Stimulated activated CD8-positive, alpha-beta memory T cell treated with anti-CD3 and anti-CD28 coated beads, Interleukin-4, amount 100 ng/mL, for 1 hour (primary cell): ENCODE measurements at places on chromosomes 6 and 20.

DNA sequence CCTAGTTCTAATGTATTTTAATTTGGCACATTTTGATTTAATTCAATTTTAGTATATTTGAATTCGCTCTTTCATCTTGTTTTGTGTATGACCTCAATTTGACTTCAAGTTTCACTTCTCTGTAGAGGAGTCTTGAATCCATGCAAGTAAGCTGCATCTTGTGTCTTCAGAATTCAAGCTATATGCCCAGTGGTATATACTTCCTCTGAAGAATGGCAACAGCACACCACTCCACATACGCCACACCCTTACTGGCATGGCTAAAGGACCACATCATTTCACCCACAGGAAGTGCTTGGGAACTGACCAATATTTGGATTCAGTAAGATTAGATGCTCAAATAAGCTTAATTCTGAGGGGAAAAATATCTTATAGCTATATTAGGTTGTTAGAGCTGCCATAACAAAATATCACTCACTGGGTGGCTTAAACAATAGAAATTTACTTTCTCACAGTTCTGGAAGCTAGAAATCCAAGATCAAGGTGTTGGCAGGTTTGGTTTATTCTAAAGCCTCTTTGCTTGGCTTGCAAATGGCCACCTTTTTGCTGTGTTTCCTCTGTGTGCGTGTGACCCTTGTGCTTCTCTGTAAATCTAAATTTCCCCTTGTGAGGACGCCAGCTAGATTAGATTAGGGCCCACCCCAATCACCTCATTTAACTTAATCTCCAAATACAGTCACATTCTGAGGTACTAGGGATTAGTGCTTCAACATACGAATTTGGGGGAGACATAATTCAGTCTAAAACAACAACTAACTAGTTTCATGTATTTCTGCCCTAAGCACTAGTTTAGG is 2.8 kb upstream of the ASF1A start:
- DNase-seq: no peak

GRCh38 chr20:63148696-63149095 is 67.2 kb downstream of the YTHDF1 start:
- DNase-seq: no peak

DNA sequence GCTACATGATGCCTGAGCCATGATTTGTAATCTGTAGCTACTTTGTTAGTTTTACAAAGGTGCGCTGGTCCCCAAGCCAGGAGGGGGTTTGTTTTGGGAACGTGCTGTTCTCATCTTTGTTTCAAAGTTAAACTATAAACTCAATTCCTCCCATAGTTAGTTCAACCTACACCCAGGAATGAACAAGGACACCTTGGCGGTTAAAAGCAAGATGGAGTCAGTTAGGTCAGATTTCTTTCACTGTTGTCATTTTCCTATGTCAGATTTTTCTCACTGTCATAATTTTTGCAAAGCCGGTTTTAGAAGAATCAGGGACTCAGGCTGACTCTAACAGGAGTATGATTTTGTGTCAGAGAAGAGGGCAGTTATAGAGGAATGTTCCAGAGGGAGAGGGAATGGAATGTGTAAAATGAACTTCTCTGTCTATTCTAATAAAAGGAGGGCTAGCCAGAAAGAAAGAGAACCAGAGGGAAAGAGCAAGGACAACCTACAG is 2.3 kb upstream of the GMPR start:
- no peak for DNase-seq

GRCh38 chr6:118869350-118869749 is 24.6 kb upstream of the ASF1A start:
- no peak for DNase-seq

GRCh38 chr6:3910106-3910663 is 61.0 kb downstream of the FAM50B start:
- DNase-seq: no peak

DNA sequence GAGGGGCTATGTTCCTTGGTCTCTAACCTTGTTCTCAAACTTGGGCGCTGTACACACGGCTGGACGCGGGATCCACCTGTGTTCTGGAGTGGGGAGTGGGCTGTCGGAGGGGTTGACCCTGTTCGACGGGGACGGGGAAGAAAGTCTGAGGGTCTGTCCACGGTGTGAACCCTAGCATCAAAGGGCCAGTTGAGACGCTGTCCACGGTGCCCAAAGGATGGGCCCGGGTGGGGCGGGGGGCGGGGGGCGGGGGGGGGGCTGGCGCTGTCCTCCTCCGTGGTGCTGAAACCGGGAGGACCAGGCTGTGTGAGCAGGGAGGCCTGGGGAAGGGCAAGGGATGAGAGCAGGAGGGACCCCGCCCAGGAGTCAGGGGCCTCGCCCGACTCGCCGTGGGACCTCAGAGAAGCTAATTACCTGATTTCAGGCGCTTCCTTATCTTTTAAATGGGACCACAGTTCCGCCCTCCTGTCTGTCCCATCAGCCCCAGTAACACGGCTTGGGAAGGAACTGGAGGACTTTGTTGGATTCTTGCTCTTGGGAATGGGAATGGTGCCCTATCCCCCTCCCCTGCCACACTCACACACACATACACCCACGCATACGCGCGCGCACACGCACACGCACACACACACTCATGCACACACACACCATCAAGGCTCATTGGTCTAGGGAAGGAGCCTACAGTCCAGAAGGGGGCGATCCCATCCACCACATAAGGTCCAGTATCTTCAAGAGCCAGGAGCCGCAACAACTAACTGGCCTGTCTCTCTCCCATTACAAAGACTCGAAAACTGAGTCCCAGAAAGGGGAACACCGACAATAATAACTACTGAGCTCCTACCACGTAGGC is 1.0 kb upstream of the VSTM2L start:
- DNase-seq: no peak

- DNase-seq: no peak
Measured at GRCh38 chr20:57553376-57554018, 7.4 kb upstream of the PCK1 start.

- no peak for DNase-seq
Measured at GRCh38 chr6:154460306-154461071, 50.0 kb downstream of the CNKSR3 start.

DNA sequence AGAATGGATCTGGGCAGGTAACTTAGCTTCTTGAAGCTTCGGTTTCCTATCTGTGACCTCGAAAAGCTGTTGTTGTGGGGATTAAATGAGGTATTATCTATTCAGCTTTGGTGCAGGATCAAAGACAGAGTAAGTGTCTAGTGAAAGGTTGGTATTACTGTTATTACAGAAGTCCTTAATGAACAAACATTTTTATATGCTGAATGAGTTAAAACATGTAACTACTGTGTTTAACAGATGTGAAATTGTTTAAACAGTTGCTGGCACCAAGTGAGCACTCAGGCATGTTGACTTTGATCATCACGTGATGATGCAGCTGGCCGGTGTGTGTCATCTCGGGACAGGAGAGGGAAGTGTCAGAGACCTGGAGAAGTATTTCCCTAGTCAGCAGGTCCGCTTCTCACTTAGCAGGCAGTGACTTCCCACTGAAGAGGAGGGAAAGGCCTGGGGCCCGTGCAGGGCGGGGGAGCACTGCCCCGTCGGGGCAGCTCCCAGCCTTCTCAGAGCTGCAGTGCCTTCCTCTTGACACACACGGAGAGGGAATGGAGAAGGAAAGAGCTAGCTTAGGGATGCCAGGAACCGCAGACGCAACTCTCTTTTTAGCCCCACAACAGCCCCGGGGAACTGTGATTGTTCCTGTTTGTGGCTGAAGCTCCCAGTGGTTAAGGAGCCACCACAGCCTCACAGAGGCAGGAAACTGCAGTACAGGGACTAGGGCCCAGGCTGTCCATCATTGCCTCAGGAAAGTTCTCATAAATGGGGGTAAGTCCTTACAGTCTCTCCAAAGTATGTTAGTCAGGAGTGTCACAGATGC is 18.0 kb downstream of the TUBB2A start:
- no peak for DNase-seq

- no peak for DNase-seq
Measured at GRCh38 chr6:88983532-88983931, 20.1 kb upstream of the RNGTT start.

DNA sequence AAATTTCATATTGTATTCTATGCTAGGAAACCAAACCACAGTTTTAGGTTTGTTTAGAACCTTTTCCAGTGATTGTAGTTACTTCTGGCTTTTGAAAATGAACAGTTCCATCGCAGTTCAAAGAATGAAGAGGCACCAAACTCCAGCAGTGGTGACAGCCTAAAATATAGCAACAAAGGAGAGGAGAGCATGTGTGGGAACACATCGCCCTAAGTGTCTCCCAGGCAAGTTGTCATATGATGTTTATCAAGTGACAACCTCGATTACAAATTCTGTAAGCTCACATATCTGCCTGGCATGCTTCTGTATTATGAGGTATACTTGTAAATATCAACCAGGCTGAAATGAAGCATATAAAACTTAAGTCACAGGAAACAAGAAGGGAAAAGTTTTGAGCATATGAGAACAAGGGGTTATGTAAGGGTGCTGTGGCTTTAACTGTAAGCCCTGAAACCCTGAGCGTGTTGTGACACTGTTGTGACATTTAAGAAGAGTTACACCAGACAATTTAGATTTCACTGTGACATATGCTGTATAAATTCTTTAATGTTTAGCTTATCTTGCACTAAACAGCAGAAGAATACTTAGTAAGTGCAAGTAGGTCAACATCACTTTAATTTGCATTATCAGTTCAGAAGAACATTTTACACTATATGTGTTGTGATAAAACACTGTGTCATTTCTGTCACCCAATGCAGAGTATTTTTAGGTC is 29.1 kb upstream of the FBXL4 start:
- DNase-seq: no peak

GRCh38 chr20:4812641-4813075 is 90.9 kb downstream of the PRND start:
- DNase-seq: no peak

DNA sequence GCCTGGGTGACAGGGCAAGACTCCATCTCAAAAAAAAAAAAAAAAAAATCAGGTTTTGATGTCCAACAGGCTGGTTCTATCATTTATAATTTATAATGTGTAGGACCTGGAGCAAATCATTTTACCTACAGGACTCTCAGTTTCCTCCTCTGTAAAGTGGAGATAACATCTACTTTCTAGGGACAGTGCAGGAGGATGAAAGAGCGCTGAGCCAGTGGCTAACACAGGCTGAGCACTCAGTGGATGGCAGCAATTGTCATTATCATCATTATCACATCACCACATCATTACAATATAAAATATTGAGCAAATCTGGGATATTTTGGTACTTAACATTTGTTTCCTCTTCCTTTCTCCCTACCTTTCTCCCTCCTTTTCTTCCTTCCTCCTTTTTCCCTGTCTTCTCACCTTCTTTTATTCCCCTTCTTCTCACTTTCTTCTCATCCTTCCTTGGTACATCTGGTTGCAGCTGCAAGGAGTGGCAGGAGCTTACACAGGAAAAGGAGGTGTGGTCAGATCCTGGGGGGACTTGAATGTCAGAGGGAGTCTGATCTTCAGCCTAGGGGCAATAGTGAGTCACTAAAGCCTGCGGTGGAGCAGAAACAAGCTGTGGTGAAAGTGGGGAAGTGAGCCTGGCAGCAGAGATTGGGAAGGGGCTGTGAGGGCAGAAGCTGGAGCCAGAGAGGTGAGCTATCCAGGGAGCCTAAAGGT is 24.6 kb upstream of the CTNNBL1 start:
- DNase-seq: no peak

DNA sequence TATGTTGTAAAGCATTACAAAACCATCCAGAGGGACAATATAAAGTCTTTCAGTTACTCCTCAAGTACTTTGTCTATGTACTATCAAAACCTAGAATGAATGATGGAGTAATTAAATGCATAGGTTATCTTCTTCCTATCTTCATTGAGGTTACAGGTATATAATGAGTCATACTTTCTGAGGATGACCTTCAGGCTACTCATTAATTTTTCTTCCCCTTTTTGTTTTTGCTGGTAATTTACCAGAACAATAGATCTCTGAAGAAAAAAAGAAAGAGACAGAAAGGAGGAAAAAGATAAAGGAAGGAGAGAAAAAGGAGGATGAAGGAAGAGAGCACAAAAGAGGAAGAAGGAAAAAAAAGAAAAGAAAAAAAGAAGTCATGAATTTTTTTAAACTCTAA is 398.4 kb downstream of the TBC1D32 start:
- no peak for DNase-seq

DNA sequence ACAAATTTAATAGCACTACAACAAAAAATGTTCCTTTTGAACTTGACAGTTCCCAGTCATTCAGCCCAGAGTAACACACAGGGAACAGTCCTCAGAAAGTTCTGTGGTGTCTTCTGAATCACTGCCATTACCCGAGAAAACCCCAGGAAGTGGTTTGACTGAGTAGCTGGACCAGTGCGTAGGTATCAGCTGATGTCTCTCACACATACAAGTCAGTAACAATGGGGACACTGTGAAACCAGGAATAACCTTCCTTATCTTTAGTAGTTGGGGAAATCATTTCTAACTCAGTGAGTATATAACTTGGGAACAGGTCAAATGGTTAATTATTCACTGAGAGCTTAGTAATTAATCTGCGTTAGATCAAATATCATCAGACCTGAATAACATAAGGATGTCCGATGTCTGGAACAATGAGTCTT is 73.1 kb downstream of the HIVEP2 start:
- DNase-seq: no peak

DNA sequence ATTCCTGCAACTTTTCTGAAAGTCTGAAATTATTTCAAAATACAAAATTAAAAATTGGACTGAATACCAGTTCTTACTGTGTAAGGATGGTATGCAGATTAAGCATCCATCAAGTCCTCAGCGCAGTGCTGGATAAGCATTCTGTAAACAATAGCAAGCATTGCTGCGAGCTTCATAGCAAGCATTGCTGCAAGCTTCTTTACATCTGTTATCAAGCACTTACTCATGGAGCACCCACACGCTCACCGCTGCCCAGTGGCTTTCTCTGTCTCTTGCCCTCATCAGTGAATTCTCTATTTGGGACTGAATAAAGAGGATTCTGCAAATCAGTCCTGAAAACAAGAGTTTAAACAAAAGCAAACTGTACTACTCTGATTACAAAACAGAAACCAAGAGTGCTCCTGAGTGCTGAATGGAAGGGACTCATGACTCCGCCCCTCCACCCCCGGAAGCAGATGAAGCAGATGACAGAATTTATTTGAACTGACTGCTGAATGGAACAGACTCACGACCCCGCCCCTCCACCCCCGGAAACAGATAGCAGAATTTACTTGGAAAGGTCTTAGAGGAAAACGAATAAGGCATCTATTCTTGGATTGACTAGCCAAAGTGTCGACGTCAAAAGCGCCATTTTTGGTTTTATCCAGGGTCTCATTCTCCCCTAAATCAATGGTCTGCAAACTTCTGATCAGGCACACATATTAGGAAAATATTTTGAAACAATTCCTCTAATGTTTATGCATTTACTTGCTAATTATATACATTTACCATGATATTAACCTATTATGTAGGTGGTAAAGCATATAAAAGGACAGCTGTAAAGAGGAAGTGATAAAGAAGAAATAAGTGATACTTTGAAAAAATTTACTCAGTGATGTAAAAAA is 22.1 kb upstream of the EYA2 start:
- no peak for DNase-seq
